ENCODE measurements at places on chromosomes 7 and 10.

DNA sequence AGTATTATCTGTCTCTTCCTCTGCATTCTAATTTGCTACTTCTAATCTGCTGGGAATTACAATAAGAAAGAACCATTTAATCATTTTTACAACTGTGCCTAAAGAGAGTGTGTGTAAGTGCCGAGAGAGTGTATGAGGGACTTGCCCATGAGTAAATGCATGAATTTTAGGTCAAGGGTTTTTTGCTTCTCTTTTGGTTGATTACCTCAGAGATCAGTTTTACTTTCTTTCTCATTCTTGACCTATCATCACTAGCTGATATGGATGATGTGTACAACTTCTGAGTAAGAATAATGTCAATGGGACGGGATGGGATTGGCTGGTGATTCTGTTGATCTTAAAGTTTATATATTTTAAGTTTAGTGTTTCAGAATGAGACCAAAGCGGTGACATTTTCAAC, 47.8 kb downstream of the IKZF1 start:
- DNase-seq = no peak

- DNase-seq = no peak
These were observed 92.0 kb upstream of the BMPER start for GRCh38 chr7:33813331-33813730.

- DNase-seq = peak; percentile 75
These were observed 816 bp upstream of the LRRC4 start for GRCh38 chr7:128031901-128032604.

DNA sequence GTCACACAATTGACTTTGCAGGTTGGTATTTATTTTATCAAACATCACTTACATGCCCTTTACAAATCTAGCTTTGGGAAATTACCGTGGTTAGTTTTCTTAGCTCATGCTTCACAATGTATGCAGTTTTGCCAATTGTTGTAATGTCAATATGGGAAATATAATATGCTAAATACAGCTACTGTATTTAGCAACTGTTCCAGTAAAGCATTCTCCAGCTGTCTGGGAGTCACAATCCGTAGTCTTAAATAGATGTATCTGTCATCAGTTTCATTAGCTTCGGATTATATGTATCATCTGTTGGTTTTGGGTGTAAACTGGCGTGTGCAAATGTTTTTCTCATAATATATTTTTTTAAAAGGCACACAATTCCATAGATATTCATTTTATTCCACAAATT, 19.4 kb upstream of the AHR start:
- DNase-seq = no peak

DNA sequence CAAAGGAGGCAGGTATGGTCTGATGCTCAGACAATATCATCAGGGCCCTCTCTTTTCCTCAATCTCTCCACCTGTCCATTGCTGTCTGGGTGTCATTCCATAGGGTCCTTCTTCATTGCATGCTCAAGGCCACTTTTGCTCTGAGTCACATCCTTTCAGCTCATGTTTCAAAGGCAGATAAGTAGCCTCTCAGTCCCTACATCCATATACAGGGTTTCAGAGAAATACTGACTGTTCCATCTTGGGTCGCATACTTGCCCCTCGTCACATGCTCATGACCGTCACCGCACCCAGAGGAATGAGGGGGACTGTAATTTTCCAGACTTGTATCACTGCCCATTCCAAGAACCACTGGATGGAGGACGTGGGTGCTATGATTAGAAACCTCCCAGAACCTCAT, 93.4 kb downstream of the FAM107B start:
- DNase-seq = no peak

GRCh38 chr10:126504063-126504760, 115.9 kb upstream of the ADAM12 start:
- DNase-seq = peak; percentile 11

- DNase-seq = no peak
These were observed 29.7 kb downstream of the STOX1 start for GRCh38 chr10:68857005-68857404.

GRCh38 chr7:261341-262250, 28.4 kb upstream of the FOXL3 start:
- no peak for DNase-seq

DNA sequence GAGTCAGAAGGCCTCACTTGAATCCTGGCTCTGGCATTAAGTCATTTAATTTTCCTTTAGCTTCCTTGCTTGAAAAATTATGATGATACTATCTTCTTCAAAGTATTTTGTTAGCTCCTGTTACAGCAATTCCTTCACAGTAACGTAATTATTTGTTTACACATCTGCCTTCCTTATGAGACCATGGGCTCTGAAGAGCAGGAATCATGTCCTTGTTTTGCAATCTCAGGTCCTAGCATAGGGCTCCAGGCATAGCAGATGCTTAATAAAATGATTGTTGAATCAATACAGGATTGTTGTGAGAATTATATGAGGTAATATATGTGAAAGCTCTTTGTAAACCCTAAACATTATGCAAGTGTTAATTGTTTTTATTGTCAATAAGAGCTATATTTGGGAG, 25.5 kb downstream of the KLHDC10 start:
- DNase-seq = no peak

DNA sequence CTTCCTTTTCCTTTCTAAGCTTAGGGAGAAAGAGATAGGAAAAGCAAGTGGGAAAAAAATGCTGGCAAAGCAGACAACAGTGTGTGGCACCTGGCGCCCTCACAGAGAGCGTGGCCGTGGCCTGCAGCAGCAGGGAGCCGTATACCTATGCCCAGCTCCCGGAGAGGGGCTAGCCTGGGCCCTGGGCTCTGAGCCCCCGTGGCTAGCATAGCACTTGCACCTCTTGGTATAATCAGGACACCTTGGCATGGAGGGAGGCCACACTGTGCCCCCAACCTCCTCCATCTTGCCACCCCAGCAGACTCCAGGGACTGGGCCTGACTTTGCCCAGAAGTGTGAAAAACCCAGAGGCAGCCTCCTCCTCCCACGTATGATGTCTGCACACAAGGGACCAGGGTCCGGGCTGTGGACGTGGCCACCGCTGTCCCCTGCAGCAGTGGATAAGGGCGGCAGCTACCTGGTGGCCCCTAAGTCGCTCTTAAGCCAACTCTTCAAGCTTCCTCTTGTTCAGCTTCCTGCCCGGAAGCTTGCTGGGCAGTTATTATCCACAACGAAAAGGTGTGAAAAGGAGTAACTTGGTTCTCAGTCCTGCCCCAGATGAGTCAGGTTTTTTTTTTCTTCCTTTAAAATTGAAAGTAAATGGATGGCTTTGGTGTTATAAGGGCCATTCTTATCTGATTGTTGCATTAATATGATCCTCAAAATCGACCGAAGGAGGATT, 249.1 kb upstream of the PITRM1 start:
- no peak for DNase-seq

DNA sequence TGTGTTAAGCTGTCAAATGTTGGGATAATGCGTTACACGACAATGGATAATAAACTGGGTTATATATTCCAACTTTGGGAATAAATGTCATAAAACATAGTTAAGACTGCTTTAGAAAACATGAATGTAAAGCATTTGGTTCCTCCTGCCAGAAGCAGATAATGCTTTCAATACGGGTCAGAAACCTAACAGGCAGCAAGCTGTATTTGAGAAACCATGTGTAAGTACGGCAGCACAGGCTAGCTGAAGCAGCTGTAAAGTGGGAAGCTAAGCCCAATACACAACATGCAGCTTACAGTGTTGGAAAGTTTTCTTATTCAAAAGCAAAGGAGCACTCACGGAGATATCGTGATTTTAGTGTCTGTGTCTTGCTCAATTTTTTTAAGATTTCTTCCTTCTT, 46.5 kb downstream of the MALSU1 start:
- DNase-seq = no peak

- no peak for DNase-seq
These were observed 22.2 kb downstream of the TMEM209 start for GRCh38 chr7:130182990-130183389.

DNA sequence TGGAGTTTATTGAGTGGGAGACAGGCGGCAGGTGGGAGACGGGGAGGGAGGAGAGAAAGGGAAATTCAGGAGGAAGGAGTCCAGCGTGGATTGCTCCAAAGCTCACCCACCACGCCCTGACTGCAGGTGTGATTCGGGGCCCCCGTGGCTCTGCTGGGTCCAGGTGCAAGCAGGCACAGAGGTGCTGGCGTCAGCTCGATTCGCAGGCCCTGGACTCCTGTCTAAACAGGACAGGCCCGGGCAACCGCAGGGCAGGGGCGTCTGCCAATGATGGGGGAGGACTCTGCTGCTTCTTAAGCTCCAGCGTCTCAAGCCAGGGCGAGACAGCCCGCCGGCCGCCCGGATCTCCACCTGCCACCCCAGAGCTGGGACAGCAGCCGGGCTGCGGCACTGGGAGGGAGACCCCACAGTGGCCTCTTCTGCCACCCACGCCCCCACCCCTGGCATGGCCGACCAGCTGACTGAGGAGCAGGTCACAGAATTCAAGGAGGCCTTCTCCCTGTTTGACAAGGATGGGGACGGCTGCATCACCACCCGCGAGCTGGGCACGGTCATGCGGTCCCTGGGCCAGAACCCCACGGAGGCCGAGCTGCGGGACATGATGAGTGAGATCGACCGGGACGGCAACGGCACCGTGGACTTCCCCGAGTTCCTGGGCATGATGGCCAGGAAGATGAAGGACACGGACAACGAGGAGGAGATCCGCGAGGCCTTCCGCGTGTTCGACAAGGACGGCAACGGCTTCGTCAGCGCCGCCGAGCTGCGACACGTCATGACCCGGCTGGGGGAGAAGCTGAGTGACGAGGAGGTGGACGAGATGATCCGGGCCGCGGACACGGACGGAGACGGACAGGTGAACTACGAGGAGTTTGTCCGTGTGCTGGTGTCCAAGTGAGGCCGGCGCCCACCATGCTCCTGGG, at the start of gene CALML3:
TSS of gene CALML3 (plus strand) at position 321 of the 920 bp plus-strand sequence. CDS start at position 446, 125 bp downstream.
- no peak for DNase-seq

- DNase-seq = no peak
These were observed 12.6 kb upstream of the CPVL start for GRCh38 chr7:29158795-29159423.

DNA sequence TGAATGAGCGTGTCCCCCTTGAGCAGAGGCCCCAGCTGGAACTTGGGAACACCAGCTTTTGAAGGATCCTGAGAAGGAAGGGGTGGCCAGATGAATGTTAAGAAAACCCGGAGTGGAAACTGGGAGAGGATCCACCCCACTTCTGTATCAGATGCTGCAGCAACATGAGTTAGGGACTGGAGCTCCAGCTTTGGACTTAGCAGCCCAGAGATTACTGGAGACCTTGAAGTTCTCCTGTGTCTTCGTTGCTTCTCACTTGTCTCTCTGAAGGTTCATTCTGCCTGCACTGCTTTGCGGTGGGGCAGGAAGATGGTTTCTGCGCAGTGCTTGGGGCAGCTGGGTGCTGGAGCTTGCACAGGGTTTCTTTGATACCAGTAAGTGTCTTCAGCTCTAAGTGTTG, 9.3 kb downstream of the TMEM248 start:
- DNase-seq = no peak

- no peak for DNase-seq
These were observed 30.8 kb upstream of the KNDC1 start for GRCh38 chr10:133129071-133129858.

DNA sequence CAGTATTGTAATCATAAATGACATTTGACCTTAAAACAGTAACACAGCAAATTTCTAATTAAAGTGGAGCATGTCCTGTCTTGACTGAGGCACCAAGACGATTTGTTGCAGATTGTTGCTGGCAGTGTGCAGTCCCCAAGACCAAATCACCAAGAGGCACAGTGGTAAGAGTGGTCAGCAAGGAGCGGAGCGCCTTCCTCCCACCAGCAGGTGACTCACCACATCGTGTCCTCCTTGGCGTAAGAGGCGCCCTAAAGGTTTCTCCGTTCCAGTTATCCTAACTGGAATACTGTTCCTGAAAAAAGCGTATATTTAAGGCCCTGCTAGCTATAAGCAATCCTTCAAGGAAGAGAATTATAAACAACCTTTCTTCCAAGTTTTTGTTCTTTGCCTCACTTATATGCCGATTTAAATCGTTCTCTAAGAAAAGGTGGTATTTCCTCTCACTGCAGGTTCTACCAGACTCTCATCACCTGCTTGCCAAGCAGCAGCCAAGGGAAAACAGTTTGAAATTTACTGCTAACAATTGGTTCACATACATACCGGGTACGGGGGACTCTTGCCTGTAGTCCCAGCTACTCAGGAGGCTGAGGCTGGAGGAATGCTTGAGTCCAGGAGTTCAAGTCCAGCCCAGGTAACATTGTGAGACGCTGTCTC, 10.7 kb upstream of the REPIN1 start:
- no peak for DNase-seq

- DNase-seq = no peak
These were observed 145.7 kb downstream of the HGF start for GRCh38 chr7:81624021-81624592.

DNA sequence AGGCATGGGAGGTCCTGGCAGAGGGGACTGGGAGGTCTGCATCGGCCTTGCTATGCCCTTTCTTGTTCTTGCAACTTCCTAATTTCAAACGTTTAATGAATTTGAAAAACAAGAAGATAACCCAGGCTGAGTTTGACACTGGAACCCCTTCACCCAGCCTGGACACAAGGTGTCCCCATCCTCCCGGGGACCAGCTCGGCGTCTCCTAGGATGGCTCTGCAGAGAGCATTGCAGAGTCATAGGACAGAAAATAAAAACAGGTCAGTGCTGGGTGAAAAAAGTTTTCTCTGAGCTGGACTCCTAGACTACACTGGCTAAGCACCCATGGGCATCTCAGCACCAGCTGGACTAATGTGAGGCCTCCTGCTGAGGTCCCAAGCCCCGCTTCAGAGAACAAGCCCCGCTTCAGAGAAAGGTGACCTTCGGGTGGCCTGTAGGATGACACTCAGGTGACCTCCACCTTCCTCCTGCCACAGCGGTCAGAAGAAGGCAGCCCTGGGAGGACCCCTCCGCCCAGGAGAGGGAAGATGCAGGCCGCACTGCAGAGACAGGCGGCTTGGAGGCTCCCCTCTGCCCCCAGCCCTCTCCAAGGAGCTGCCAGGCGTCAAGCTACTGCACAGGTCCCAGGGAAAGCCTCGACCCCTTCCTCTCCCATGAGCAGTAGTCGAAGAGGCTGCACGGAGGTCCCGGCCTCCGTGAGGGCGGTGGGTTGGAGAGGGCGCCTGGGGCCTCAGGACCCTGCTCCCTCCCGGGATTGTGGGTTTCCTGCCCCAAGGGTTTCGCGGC, 9.3 kb upstream of the UNCX start:
- DNase-seq = no peak

DNA sequence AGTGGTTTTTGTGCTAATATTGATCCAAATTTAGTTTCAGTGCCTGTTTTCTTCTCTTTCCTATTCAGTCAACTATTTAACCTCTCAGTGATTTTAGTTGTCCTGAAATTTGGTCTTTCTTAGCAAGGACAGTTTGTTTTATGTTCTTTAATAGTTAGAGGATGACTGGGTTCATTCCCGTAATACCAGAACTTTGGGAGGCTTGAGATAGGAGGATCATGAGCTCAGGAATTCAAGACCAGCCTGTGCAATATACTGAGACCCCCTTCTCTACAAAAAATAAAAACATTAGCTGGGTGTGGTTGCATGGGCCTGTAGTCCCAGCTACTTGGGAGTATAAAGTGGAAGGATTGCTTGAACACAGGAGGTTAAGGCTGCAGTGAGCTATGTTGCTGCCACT, 148.3 kb downstream of the EXOC4 start:
- DNase-seq = no peak

Measured in NCI-H526 treated with DMSO at 0.1 percent for 48 hours (cell line).